ENCODE measurements at places on chromosomes 7 and 10. TPM values are rescaled to one million over a fixed set of nuclear protein-coding genes. Genes with fewer than 3 reads are reported as not detected.

GRCh38 chr10:55550236-55550635, 749.2 kb upstream of the PCDH15 start:
- no peak for DNase-seq

Gene GRM3
- not detected for total RNA-seq

DNA sequence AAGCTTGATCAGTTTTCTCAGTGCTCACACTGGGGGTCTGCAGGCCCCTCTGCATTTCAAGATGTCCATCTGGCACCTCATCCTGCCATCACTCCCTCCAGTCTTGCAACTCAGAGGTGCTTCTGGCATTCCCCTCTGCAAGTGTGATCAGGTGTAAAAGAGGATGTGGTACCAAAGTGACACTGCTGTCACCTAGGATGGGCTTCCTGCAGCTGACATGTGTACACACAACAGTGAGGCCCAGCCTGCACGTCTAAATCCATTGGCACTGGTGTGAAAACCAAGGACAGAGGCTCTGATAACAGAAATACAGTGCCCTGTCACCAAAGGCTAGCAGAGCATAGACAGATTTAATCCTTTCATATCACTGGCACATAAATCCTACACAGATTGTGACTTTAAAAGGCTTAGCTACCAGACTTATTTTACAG, 162.5 kb upstream of the CELF2 start:
- DNase-seq: no peak

DNA sequence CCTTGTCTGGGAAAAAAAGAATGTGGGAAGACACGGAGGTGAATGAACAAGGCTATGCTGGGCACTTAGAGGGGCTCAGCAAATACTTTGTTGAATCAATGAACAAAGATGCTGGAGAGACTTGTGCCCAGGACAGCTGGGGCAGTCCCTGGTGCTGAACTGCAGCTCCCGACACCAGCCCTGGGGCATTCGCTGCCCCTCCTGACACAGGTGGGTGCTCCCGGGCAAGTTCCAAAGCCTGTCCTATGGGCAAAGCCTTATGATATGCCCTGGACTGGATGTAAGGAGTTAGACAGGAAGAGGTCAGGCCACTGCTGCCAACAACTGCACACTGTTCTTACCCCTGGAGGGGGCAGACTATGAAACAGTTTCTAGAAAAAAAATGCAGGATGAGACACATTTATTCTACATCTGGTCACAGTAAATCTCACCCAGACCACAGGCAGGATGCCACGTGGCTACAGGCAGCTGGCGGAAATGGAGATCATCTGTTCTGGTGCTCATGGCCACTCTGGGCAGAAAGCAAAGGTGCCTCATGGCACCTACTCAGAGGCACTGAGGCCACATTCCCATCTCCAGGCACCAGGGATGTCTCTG, 21.9 kb upstream of the FRAT2 start:
- no peak for DNase-seq

Gene FKBP6
- not detected for total RNA-seq

Gene MALRD1
- total RNA-seq: not detected

- DNase-seq: no peak
These were observed 71.4 kb upstream of the NFKB2 start for GRCh38 chr10:102324061-102324460.

DNA sequence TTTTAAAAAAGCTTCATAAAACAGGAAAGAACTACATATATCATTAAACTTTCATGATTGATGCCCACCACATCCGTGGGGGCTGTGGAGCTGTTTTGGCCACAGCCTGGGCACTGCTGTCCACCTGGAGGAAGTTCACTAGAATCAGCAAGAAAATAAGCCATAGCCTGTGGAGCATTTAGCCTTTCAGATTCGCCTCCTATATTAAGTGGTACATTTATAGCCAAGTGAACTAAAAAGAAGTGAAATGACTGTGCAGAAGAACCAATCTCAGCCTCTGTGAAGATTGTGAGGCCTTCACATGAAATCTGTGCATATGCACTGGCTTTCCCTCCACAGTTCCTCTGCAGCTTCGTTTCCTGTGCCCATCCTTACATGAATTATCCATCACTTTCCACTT, 23.5 kb downstream of the WNT16 start:
- no peak for DNase-seq

DNA sequence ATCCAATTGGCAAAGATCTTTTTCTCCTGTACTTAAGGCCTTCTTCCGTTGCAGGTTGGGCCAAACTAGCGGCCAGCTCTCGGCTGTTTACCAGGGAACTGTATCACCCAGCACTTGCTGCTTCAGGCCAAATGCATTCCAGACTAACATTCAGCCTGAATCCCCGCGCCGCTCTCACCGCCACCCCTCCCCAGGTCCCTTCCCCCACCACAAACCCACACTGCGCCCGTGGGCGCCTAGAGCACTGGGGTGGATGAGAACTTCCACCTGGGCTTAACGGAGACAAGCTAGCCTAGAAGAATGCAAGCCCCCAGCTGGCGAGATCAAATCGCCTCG, 676 bp downstream of the TCAF1 start:
- no peak for DNase-seq

GRCh38 chr7:79936281-79936983, 198.2 kb upstream of the GNAI1 start:
- DNase-seq: no peak

Gene ACTL6B
- total RNA-seq: not detected

Gene SHTN1
- total RNA-seq: 2.1 TPM

Gene PCDH15
- not detected for total RNA-seq

DNA sequence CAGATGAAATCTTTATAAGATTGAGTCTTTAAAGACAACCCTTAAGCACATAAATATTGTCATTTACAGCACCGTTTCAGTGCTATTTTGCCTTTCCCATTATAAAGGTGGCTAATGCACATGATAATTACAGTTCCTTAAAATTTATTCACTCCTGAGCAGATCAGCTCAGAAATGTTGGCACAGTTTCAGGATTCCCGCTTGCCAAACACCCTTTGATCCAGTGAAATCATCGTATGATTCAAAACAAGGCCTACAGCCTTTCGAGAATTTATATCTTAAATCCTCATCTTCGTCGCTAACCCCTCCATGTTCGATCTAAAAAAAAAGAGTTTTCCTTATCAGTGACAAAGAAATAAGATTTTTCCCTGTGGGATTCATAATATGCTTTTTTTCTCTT, 14.1 kb upstream of the SOSTDC1 start:
- DNase-seq: no peak

Gene GIMAP7
- total RNA-seq: 108 TPM

Gene VIPR2
- not detected for total RNA-seq

GRCh38 chr7:151968357-151968756, 12.1 kb downstream of the GALNTL5 start:
- DNase-seq: no peak

- no peak for DNase-seq
These were observed 488.4 kb downstream of the NXPH1 start for GRCh38 chr7:8921807-8922206.

DNA sequence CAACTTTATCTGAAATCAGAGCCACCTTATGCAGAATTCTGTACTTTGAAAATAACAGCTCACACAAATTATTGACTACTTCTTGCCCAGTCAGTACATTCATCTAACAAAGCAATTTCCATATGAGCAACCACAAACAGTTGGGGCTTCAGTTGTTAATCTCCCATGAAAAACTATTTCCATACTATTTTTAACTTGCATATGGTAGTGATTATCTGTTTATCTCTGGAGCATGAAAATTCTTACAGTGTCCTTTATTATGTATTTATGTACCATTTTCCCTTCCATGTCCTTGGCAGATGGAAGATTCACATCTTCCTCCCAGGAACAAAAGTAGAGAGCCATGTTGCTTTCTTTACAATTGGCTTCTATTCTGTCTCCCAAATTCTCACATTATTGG, 285.7 kb downstream of the CRPPA start:
- DNase-seq: no peak

All from dermis microvascular lymphatic vessel endothelial cell (primary cell).